CD4-positive, alpha-beta memory T cell (primary cell): ENCODE measurements at places on chromosomes 7 and 10.

- no peak for DNase-seq
Observed at GRCh38 chr7:50387351-50387750, 62.8 kb downstream of the FIGNL1 start.

- DNase-seq: no peak
Observed at GRCh38 chr10:131647789-131648188, 253.0 kb upstream of the PPP2R2D start.

GRCh38 chr7:40808378-40808942, 673.7 kb downstream of the SUGCT start:
- DNase-seq: no peak

GRCh38 chr7:102107474-102108104, 179.1 kb upstream of the SH2B2 start:
- no peak for DNase-seq

GRCh38 chr7:43779045-43779812, 20.7 kb downstream of the BLVRA start:
- no peak for DNase-seq

DNA sequence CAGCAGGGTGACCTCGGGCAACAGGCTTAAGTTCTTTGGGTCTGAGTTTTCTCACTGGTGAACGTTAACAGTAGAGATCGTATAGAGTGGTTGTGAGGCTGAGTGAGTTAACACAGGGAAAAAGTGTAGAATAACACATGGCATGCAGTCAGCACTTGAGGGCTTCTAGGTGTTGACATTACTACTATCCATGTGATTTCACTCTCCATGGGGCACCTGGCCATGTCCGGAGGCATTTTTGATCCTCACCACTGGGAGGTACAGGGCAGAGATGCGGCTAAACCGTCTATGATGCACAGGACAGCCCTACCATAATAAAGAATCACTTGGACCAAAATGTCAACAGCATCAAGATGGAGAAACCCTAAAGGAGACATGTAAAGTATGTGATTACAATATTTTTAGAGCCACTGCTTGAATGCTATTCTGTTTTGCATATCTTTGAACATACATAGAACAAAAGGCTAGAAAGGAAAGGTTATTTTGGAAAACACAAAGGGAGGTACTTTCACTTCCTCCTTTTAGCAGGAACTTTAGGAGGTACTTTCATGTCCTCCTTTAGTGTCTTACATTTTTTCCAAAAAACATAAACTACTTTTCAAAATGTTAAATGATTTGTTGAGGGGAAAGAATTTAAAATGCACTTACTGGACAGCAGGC, 44.3 kb downstream of the NOD1 start:
- DNase-seq: no peak

DNA sequence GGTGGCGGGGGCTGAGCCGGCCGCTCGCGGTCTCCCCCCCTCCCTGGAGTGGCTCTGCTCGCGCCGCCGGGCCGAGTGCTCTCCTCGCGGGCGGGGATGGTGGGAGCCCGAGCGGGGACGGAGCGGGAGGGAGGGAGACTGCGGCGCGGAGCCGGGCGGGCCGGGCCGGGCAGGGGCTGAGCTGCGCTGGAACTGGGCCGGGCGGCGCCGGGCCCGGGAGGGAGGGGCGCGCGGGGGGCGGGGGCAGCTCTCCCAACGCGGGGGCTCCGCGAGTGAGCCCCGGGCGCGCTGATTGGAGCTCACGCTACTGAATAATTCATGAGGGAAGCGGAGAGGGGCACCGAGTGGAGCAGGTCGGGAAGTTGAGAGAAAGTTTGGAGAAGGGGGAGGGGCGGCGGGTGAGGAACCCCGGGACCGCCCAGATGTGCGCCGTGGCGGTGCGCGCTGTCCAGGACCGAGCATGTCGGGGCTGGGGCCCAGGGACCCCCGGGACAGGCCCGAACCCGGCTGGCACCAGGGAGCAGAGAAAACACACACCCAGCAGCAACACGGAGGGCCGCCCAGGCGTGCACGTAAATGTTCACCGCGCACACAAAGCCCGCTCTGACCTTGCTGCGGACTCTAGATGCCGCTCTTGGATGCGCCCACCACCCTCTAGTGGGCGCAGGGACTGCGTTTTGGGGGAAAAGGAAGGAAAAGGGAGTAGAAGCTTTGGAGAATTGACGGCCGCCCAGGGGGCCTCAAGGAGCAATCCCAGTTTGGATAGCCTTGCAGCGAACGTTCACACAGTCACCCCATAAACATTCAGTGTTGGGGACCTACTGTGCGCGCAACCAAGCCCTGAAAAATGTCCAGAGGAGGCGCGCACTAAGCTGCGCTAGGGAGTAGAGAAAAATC, at the start of gene EPHB4:
Gene EPHB4 (minus strand): TSS at position 194 of the 897 bp plus-strand sequence. CDS start 493 bp downstream, outside the sequence.
- no peak for DNase-seq

DNA sequence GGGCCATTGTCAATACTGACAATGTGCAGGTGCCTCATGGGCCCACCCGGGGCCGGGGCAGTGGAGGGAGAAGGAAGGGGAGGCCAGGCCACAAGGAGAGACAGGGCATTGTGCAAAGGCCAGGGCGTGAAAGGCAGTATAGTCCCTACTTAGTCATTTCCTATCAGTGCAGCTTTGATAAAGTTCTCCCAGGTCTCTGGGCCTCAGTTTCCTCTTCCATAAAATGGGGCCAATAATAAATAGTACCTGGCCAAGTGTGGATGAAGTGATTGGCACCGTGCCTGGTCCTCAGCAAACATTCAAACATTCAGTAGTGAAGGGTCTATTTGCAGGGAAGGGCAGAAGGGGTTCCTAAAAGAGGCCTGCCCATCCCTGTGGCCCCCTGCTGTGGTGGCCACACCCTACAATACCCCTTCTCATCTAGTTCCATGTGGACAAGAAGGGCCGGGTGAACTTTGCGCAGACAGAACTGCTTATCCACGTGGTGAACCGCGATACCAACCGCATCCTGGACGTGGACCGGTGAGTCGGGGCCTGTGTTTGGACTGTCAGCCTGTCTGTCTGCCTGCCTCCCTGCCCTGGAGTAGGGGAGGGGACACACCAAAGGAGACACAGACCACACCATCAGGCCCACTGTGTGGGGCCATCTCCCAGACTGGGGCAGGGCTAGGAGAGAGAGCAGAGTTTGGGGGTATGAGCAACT, 36.9 kb upstream of the VSIR start:
- DNase-seq: no peak

DNA sequence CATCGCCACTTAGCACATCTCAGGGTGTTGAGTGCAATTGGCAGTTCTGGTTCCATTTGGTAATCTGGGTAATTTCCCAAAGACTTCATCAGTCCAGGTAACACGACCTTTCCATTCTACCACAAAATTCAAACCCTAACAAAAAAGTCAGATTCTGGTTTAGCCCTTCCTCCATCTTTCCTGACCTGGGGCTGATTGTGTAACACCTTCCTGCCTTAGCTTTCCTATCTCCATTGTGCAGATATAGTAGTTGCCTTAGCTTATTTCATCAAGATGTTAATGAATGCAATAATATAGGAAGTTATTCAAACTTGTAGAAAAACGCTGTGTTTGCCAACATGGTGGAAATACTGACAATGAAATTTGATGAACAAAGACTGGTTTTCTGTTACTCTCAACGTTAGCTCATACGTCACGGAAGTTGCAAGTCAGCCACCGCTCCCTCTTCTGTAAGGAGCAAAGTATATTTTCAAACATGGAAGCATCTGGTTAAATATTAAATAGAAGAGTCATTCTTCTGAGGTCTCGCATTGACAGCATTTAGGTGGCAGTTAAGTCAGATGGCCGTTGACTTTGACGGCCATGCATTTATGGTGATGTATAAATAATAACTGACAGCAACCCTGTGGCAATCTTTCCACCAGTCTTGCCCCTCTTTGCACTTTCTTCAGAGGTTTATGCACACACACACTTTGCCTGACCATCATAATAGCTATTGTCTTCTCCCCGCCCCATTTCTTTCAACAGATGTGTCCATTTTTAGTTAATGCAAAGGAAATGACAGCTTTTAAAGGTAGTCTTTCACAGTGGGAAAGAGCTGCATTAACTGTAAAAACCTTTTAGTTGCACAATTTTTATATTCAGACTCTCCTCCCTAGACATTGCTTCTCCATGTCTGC, 205.1 kb upstream of the BMPER start:
- no peak for DNase-seq

GRCh38 chr7:35975851-35976454, 175.1 kb downstream of the SEPTIN7 start:
- DNase-seq: peak; percentile 63

DNA sequence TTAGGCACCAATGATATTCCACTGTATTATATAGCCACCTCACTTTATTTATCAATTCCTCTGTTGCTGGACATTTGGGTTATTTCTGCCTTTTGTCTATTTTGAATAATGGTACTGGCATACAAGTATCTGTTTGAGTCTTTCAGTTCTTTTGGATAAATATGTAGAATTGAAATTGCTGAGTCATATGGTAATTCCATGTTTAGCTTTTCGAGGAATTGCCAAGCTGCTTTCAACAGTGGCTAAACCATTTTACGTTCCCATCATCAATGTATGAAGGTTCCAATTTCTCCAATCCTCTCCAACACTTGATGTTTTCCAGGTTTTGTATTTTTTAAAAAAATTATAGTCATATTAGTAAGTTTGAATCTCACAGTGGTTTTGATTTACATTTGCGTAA, 42.3 kb downstream of the JMJD1C start:
- no peak for DNase-seq

GRCh38 chr10:122954731-122955050, 664 bp upstream of the C10orf88 start:
- DNase-seq: no peak
